ENCODE measurements at places on chromosomes 1 and 21. TPM values are rescaled to one million over a fixed set of nuclear protein-coding genes. Genes with fewer than 3 reads are reported as not detected.

Gene LYSMD1
- 5.8 TPM for total RNA-seq

DNA sequence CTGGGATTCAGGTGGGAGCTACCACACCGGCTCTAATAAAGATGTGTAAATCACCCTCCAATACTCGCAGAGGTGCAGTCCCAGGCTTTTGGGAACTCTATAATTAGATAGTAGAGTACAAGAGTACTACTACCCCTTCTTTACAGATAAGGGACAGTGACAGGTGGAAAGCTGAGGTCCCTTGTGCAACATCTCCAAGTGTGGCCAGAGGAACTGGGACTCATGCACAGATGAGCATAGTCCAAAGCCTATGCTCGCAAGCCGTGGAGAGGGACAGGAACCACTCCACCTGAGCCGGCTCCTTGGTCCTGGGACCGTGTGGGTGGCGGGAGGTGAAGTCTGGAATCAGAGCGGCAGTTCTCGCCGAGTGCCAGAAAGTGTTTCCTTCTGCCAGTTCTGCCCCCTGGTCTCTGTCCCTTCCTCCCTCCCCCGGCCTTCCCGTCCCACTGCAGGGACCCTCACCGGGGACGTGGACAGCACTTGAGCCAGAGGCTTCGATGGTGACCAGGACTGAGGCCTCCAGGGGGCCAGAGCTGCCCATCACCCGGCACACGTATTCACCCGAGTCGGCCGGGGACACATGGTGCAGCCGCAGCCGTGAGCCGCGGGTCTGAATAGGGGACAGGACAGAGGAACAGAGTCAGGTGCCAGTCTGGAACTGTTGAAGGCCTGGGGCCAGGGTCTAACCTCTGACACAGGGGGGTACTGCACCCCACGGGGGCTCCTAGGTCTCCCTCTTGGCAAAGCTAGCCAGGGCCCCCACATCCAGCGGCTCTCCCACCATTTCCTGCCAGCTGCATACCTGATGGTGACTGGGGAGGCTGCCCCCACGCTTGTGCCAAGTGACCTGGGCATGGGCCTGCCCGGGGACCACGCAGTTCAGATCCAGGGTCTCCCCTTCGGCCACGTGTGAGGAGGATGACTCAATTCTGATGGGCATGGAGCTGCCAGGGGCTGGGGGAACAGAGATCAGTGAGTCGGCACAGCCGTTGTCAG is 33.9 kb downstream of the LDLRAD2 start:
- H3K36me3 ChIP-seq: peaks cover 2% of the 10 kb centered on the region
- H3K27me3 ChIP-seq: no peaks in the 10 kb centered on the region
- H3K27ac ChIP-seq: no peak overlapping the region
- no peak overlapping the region for H3K4me3 ChIP-seq
- no peak for DNase-seq

Gene CELA3B
- not detected for total RNA-seq

DNA sequence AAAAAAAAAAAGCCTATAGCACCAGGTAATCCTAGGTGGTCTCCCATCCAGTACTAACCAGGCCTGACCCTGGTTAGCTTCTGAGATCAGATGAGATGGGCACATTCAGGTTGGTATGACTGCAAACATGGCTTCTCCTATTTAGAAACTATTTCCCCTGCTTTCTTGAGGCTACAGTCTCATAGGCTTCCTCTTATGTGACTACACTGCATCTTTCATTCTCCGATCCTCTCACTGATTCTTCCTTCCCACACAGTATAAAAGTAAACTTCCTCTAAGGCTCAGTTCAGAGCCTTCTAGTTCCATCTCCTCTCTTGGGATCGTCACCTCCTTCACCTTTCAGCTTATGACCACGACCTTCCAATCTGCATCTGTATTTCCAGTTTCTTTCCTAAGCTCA is 30.4 kb upstream of the RNF2 start:
- no peaks in the 10 kb centered on the region for H3K27me3 ChIP-seq
- no peak overlapping the region for H3K4me3 ChIP-seq
- H3K4me1 ChIP-seq: no peaks in the 10 kb centered on the region
- DNase-seq: no peak

GRCh38 chr21:46060596-46061061 is 37.3 kb upstream of the COL6A2 start:
- no peak overlapping the region for H3K27ac ChIP-seq
- no peak overlapping the region for H3K4me3 ChIP-seq
- H3K27me3 ChIP-seq: peaks cover 47% of the 10 kb centered on the region
- DNase-seq: no peak
- no peaks in the 10 kb centered on the region for H3K36me3 ChIP-seq

DNA sequence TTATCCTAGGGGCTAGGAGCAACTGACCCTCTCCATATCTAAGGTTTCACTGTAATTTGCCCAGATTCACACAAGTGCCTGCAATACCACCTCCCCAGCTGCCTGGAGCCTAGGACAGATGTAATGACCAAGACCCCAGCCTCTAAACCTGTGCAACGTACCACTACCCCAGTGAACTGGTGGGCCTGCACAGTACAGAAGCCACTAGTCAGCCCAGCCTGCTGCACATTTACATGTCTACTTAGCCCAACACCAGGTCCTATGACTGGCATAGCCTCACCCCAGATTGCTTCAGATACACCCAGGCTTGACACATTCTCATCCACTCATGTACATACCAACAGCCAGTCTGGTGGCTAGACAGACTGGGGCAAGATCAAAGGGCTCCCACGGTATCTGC is 1336.6 kb downstream of the BRINP3 start:
- no peak for DNase-seq
- H3K27me3 ChIP-seq: no peaks in the 10 kb centered on the region
- no peaks in the 10 kb centered on the region for H3K4me1 ChIP-seq

DNA sequence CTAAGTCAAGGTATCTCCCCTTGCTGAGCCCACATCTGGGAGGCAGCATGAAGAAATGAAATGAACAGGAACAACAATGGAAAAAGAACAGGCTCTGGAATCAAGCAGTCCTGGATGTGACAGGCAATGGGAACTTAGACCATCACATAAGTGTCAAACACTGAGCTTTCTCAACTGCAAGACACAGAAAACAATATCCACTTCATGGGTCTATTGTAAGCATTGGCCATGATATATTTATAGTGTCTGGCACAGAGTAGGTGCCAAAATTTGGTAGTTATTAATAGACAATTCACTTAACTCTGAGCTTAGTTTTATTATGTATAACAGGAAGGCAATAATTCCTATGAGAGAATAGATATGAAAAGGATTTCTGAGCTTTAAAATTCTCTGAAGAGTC is 64.1 kb upstream of the ATP1B1 start:
- DNase-seq: no peak
- no peaks in the 10 kb centered on the region for H3K36me3 ChIP-seq
- H3K27me3 ChIP-seq: no peaks in the 10 kb centered on the region
- H3K27ac ChIP-seq: no peak overlapping the region

- H3K4me3 ChIP-seq: no peak overlapping the region
- no peak overlapping the region for H3K27ac ChIP-seq
- no peaks in the 10 kb centered on the region for H3K4me1 ChIP-seq
- peaks cover 13% of the 10 kb centered on the region for H3K27me3 ChIP-seq
Measured at GRCh38 chr1:162035241-162035640, 11.6 kb upstream of the OLFML2B start.

GRCh38 chr1:179143322-179143721 is 61.5 kb downstream of the TOR3A start:
- H3K27me3 ChIP-seq: no peaks in the 10 kb centered on the region
- H3K4me3 ChIP-seq: no peak overlapping the region
- H3K4me1 ChIP-seq: peaks cover 12% of the 10 kb centered on the region

Gene ROR1
- 16.3 TPM for total RNA-seq

DNA sequence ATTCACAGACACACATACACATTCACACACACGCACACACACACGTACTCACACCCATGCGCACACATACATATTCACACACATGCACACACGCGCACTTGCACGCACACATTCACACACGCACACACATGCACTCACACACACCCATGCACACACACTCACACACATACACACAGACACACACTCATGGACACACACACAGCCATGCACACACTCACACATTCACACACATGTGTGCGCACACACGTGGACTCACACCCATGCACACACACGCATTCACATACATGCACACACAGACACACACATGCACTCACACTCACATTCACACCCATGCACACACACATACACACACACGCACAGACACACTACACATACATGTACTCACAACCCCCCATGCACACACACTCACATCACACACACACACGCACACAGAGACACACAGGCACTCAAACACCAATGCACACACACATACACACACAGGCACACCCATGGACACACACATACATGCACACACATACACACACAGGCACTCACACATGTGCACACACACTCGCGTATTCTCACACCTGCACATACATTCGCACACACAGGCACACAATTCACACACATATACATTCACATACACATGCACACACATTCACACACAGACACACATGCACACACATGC is 589.1 kb downstream of the PTPRU start:
- no peaks in the 10 kb centered on the region for H3K4me1 ChIP-seq
- H3K4me3 ChIP-seq: no peak overlapping the region
- H3K36me3 ChIP-seq: no peaks in the 10 kb centered on the region
- DNase-seq: no peak
- no peak overlapping the region for H3K27ac ChIP-seq

DNA sequence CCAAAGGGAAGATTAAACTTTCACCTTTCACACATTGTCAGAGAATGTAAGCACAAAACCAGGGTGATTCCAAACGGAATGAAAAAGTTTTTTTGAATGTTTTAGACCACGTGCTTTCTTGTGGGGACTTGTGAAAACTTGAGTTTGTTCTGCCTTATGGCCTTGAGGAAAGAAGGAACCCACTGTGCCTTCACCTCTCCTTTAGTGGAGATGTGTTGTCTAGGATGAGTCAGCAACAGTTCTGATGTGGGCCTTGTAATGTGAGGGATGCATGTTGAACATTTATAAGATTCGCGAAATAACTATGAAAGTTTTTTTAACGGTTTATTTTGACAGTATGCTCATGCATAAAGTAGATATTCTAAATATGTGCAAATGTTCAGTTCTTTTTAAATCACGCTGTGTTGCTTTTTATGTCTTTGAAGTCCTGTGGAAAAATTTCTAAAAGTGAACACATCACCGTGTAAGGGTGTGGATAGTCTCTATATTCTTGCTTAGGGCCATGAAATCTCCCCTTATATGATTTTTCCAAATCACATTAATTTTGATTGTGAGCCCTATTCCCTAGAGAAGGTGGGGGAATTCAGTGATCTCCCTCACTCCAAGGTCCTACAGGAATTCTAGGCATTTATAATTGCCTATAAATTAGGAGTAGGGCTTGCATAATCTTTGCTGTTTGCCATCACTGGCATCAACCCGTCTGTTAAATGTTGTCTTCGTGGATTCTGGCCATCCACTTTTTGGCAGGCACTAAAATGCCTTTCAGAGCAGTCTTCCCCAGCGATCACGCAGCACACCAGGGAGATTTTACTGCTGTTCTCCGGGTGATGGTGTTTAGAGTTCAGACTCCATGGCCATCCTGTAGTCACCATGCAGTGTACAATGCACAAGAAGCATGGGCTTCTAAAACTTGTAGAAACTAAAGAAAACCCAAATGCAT is 47.4 kb downstream of the PLA2G4A start:
- no peaks in the 10 kb centered on the region for H3K4me1 ChIP-seq
- no peak for DNase-seq
- H3K36me3 ChIP-seq: no peaks in the 10 kb centered on the region
- H3K27ac ChIP-seq: no peak overlapping the region

DNA sequence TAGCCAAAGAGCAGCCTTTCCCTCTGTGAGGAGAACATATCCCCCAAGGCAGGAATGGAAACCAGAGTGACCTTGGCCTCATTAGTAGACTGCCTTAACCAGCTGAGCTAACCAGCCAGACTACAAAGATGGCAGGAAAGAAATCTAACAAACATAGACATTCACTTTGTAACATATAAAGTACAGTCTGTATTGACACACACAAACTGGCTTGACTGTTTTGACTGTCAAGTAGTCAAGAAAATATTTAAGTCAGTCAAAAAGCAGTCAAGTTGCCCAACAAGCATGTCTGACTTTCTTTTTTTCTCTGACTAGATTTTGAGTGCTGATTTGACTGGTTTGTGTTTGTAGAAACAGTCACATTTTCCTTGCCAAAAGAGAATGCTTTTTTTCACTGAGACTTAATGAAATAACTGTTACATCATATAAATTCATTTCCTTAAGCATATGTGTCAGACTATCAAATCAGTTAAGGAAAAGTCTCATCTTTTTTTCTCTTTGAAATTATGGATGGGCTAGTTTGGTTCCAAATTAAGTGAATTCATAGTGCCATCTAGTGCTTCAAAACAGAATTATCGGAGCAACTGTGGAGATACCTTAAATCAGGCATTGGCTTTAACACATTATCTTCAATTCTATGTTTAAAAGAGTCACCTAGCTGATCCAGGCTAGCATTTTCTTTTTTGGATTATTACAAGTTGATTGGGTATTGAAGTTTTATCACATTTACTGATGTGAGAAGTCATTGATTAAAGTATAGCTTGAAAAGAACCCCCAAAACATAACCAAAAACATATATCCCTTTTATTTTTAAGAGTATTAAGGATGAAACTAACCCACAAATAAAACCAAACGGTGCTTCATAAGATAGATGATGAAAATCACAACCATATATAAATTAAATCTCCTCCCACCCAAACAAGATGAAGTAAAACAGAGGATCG is 75.0 kb downstream of the ATP6V1G3 start:
- H3K36me3 ChIP-seq: no peaks in the 10 kb centered on the region
- peak; percentile 58 for DNase-seq
- H3K4me3 ChIP-seq: no peak overlapping the region
- H3K4me1 ChIP-seq: no peaks in the 10 kb centered on the region
- no peak overlapping the region for H3K27ac ChIP-seq

- H3K4me3 ChIP-seq: no peak overlapping the region
- peaks cover 21% of the 10 kb centered on the region for H3K4me1 ChIP-seq
- H3K27ac ChIP-seq: no peak overlapping the region
- DNase-seq: peak; percentile 80
Measured at GRCh38 chr1:151443846-151444782, 15.2 kb downstream of the POGZ start.

Gene CYP4A11
- not detected for total RNA-seq

Data from B cell (primary cell).